Epithelial cell of alveolus of lung (primary cell): ENCODE measurements at places on chromosomes 13 and 19. TPM values are rescaled to one million over a fixed set of nuclear protein-coding genes. Genes with fewer than 3 reads are reported as not detected.

SHISA7 gene
- not detected in 2 replicates for total RNA-seq

MAST1 gene
- total RNA-seq: under 0.01 and 0.88 TPM in 2 replicates

ZNF491 gene
- 0.39 and 1.0 TPM in 2 replicates for total RNA-seq

CRB3 gene
- 1.7 TPM in 1 of 2 replicates, not detected in the other for total RNA-seq

ARRDC5 gene
- not detected in 2 replicates for total RNA-seq

GFY gene
- not detected in 2 replicates for total RNA-seq

ZNF14 gene
- 1.7 and 2.2 TPM in 2 replicates for total RNA-seq

UPK1A gene
- not detected in 2 replicates for total RNA-seq

TSSK6 gene
- 0.91 and 3.8 TPM in 2 replicates for total RNA-seq

ZNF100 gene
- 1.8 and 5.6 TPM in 2 replicates for total RNA-seq

APOC1 gene
- total RNA-seq: 10.3 and 57.2 TPM in 2 replicates

NEK5 gene
- total RNA-seq: not detected in 2 replicates

TTYH1 gene
- not detected in 2 replicates for total RNA-seq

ZNF345 gene
- total RNA-seq: 0.78 and 3.5 TPM in 2 replicates

CLC gene
- total RNA-seq: not detected in 2 replicates

FPR1 gene
- not detected in 2 replicates for total RNA-seq

BCAM gene
- 31.2 and 70.5 TPM in 2 replicates for total RNA-seq

CATSPERD gene
- not detected in 2 replicates for total RNA-seq

AZU1 gene
- total RNA-seq: 2.5 TPM in 1 of 2 replicates, not detected in the other

ZNF99 gene
- not detected in 2 replicates for total RNA-seq

TEX26 gene
- total RNA-seq: 0.56 TPM in 1 of 2 replicates, not detected in the other

IGSF23 gene
- total RNA-seq: not detected in 2 replicates

CEACAM16 gene
- total RNA-seq: not detected in 2 replicates

LGALS7B gene
- total RNA-seq: not detected in 2 replicates
